ENCODE measurements at places on chromosomes 16 and 17.

DNA sequence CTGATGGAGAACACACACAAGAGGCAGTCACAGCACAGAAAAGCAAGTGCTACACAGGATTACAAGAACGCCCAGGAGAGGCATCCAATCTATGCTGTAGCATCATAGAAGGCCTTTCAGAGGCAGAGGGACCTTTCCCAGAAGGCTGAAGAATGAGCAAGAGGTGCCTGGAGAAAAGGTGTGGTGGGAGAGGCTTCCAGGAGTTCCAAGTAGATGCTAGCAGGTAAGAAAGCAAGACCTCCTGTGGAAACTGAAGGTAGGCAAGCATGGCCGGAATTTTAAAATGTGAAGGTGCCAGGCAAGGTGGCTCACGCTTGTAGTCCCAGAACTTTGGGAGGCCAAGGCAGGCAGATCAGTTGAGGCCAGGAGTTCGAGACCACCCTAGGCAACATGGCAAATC lies 2.1 kb downstream of the ARHGAP17 start:
- no peak for DNase-seq

DNA sequence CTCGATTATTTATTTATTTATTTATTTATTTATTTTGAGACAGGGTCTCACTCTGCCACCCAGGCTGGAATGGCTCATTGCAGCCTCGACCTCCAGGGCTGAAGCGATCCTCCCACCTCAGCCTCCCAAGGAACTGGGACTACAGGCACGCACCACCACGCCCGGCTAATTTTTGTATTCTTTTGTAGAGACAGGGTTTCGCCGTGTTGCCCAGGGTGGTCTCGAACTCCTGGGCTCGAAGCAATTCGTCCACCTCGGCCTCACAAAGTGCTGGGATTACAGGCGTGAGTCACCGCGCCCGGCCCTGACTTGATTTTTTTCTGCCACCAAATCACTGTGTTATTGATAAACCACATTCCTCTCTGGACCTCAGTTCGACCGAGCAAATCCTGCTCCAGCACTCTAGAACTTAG lies 758 bp upstream of the RPL23A start:
- no peak for DNase-seq

- DNase-seq, result no peak
These were observed 2.8 kb downstream of the SOCS7 start for GRCh38 chr17:38354466-38354865.

DNA sequence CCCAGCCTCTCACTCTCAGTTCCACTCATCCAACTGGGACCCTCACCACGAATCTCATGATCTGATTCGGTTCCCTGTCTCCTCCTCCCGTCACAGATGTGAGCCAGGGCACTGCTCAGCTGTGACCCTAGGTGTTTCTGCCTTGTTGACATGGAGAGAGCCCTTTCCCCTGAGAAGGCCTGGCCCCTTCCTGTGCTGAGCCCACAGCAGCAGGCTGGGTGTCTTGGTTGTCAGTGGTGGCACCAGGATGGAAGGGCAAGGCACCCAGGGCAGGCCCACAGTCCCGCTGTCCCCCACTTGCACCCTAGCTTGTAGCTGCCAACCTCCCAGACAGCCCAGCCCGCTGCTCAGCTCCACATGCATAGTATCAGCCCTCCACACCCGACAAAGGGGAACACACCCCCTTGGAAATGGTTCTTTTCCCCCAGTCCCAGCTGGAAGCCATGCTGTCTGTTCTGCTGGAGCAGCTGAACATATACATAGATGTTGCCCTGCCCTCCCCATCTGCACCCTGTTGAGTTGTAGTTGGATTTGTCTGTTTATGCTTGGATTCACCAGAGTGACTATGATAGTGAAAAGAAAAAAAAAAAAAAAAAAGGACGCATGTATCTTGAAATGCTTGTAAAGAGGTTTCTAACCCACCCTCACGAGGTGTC lies 26.6 kb downstream of the STH start:
- DNase-seq, result no peak

DNA sequence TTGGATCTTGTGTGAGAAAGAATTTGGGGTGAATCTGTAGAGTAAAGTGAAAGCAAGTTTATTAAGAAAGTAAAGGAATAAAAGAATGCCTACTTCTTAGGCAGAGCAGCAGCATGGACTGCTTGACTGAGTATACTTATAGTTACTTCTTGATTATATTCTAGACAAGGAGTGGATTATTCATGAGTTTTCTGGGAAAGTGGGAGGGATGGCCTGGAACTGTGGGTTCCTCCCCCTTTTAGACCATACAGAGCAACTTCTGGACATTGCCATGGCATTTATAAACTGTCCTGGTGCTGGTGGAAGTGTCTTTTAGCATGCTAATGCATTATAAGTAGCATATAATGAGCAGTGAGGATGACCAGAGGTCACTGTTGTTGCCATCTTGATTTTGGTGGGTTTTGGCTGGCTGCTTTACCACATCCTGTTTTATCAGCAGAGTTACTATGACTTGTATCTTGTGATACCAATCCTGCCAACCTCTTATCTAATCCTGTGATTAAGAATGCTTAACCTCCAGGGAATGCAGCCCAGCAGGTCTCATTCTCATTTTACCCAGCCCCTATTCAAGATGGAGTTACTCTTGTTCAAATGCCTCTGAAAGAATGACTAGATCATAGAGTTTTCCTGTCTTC lies 58.7 kb downstream of the HSD17B2 start:
- DNase-seq, result no peak

- no peak for DNase-seq
These were observed 127.6 kb downstream of the KIF2B start for GRCh38 chr17:53950207-53950857.

GRCh38 chr17:74099442-74100340 lies 103.8 kb upstream of the RPL38 start:
- DNase-seq, result no peak

- DNase-seq, result no peak
These were observed 78.0 kb upstream of the CBX4 start for GRCh38 chr17:79916991-79917901.

DNA sequence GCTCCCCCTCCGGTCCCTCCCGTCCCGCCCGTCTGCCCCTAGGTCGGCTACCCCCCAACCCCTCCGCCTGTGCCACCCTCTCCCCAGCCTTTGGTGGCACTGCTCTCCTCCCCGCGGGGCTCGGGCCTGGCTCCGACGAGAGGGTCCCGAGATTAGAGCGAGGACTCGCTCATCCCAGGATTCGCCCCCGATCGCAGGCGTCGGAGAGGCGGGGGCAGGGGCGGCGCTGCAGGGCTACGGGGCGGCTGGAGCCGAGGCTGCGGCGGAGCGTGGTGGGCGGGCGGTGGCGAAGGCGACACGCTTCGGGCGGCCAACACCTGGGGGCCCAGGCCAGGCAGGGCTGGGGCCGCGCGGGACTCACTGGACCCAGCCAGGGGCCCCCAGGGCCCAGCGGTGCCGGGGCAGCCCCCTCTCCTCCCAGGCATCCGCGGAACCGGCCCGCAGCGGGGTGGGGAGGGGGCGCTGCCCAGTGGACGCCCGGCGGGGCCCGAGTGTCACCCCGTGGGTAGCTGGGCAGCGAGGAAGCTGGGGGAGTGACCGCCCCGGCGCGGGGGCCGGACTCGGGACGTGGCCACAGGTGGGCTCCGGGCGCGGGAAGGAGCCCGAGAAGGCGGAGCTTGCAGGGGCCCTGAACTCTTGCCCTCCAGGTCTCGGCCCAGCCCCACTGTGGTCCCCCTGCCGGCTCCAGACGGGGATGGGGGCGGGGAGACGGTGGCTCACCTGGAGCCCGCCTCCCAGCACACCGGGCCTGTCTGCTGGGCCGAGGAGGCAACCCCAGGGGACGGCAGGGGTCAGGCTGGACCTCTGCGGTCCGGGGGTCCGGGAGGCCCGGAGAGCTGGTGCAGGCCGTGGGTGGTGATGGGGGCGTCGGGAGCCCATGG lies 1.5 kb downstream of the MGAT5B start:
- DNase-seq, result no peak

GRCh38 chr17:17044846-17045561 lies 2.7 kb downstream of the MPRIP start:
- peak; percentile 83 for DNase-seq

- no peak for DNase-seq
These were observed 50.4 kb downstream of the KATNIP start for GRCh38 chr16:27600381-27600780.

DNA sequence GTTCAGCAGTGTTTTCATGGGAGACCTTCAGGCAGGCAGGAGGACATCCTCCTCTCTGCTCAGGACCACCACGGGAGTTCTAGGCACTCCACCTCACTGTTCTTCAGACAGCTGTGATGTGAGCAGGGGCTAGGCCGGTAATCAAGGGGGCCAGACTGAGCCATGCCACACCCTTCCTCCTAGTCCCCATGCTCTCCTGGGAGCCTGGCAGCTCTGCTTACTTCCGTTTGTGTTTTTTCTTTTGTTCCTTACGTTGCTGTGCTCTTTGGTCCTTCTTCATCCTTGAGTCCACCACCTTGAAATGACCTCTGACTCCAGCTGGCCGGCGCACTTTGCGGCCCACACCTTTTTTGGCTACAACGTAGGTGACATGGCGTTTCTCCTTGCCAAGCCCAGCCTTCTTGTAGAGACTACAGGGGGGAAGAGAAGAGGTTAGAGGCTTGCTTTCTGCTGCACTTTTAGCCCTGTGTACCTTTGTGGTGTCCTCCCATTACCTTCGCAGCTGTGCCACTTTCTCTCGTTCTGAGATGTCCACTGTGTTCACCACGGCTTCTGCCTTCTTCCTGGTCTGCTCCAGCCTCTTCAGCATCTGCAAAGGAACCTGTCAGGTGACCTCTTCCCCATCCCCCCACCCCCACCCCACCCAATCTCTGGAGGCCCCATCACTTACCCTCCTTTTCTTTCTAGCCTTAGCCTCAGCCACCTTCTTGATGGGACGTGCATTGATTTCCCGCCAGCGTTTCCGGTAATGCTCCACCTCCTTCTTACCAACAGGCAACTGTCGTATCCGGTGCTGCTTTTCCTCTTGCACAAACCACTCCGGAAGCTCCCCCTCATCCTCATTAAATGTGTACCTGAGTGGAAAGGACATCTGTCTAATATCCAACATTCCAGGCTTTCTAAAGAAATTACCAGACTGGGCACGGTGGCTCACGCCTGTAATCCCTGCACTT lies 7.4 kb upstream of the PSMC5 start:
- DNase-seq, result no peak

DNA sequence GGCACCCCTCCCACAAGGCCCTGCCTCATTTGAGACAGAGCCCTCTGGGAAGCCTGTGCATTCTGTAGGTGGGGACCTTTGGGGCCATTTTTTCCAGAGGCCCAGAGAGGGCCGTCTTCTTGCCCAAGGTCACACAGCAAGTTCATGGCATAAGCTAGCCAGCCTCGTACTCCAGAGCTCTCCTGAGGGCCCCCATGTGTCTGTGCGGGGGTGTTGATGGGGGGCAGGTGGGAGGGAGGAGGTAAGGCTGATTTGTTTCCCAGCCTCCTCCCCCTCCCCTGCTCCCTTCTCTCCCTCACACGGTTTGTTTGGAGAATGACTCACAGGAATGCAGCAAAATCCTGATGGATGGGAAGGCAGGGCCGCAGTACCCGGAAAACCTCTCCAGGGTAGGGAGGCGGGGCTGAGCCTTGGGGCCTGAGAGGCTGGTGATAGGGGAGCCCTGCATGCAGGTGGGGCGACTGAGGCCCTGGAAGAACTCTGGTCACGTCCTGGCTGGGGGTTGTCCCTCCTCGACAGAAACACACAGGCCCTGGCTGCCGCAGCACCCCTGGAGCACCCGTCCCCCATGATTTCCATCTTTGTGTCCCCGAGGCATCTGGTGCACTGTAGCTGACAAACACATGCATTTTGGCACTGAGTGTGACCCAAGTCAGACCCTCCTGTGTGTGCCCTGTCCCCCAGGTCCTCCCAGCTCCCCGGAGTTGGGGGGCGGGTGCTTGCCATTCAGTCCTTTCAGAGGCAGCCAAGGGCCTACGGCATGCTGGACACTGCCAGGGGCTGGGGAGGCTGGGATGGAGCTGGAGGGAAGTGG lies 29.7 kb downstream of the RAI1 start:
- DNase-seq, result peak; percentile 83

DNA sequence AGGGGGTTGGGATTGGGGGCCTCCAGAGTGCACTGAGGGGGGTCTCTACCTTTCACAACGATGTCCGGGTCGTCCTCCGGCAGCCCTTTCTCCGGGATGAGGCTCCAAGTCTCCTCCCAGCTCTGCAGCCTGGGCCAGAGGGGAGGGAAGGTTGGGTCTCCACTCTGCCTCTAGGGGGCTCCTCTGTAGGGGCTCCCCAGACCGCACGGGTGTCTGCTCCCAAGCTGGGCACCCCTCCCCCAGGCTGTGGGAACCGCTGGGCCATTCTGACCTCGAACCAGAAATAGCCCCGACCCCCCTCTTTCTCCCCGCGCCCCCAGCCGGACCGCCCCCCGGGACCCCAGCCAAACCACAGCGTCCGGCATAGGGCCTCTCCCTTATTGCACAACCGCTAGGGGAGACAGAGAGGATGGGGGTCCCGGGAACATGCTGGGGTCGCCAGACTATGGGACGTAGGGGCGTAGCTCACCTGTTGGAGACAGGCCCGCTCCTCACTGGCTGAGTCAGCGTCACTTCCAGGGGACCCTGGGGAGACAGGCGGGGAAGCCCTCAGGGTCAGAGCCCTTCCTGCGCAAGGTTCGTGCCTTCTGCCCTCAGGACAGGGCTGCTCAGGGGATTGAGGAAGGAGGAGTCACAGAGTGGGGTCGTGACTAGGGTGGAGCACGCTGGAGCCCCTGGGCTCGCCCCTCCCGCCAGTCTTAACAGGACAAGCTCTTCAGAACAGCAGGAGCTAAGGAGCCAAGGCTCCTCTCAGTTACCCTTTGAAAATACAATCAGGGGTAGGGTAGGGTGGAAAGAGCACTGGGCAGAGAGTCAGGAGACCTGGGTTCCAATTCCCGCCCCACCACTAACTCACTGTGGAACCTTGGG lies 2.7 kb downstream of the PLEKHH3 start:
- peak; percentile 88 for DNase-seq

DNA sequence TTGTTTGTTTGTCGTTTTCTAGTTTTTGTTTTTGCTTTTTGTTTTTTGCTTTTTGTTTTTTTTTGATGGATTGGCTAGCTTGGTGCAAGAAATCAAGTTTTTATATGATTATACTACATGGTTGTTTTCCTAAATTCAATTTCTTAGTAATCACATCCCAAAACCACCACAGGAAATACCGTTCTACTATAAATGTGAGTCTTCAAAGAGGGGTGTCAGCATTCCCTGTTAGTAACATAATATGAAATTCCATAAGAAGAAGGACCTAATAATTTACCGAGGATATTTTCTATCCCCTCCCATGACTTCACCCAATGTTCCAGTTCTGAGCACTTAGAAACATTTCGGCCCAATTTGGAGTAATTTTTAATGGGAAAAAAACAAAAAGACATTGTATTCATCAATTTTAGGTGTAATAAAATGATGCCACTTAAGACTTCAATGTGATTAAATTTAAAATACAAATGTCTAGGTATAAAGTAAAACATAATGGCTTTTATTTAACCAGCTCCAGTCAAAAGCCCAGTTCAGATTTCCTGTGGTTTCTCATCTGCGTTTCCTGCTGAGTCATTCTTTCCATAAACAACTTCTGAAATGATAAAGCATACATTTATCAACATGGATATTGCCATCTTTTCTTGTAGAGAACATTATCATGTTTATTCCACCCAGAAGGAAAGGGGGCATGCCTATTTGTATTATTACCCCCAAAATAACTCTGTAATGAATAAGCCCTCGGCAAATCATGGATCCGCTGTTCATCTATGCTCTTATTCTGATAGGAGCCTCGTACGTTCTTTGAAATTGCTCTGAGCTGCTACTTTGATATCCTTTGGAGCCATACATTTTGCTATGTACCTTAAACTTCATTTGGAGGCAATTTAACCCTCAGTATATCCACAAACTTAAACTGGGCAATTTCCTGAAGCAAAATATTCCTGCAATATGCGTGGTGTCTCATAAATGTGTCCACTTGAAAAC lies 28.1 kb downstream of the HSBP1 start:
- peak; percentile 81 for DNase-seq

GRCh38 chr16:87824991-87825841 lies 44.1 kb downstream of the SLC7A5 start:
- DNase-seq, result no peak

All from cardiac fibroblast (primary cell).